ENCODE measurements at places on chromosomes 6 and 20.

DNA sequence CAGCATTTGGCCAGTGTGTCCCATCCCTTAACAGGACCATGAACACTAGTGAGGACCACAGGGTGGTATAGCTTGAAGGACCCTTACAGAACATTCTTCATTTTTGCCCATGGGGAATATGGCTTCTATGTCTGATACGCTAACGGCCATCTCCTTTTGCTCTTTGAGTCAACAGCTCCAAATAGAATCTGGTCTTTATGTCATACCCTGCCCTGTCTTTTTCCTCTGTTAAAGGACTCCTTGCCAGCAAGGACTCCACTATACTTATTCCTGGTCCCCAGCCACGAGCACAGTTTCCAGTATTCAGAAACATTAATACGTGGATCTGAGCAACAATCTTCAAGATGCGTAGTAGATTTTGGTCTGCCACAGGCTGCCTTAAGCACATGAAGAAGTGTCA is 22.5 kb downstream of the SERPINB1 start:
- no peak for DNase-seq

DNA sequence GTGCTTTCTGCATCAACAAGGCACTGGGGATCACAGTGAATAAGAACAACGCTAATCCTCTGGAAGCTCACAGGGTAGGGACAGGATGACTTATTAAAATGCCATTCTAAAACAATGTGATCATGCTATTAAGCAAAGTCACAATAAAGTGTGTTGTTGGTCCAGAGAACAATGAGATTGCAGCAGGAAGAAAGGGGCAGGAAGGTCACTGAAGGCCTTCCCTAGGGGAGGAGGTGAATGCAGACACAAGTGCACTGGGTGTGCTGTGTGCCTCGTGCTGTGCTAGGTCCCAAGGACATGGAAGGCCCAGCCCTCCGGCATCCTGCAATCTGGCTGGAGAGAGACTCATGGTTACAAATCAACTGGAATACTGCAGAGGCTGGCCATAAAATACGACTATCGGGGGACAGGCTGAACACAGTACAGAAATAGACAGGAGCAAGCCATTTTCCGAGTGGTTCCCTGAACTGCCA is 55.7 kb downstream of the LYRM4 start:
- no peak for DNase-seq

DNA sequence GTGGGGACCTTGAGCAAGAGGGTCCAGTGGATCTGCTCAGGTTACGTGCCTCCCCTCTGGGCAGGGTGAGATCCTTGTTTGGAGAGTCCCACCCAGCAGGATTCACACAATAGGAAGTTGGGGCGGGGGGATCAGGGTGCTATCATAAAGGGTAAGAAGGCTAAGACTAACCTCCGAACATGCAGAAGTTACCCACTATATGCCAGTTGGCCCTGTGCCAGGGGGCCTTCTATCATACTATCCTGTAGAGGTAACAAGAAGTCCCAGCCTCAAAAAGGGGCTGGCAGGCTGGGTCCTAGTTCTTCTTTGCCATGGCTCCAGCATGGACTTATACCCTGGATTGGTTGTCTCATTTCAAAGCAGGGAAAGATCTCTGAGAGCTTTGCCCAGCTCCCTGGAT is 94.1 kb downstream of the CDH26 start:
- DNase-seq, result no peak

GRCh38 chr6:1348675-1349074 is 36.8 kb downstream of the FOXQ1 start:
- DNase-seq, result no peak

- no peak for DNase-seq
These were observed 129.1 kb downstream of the MAN1A1 start for GRCh38 chr6:119220452-119220851.

- no peak for DNase-seq
These were observed 237.8 kb downstream of the ZNF217 start for GRCh38 chr20:53355790-53356189.

All from stimulated activated CD4-positive, alpha-beta T cell treated with anti-CD3 and anti-CD28 coated beads, Interleukin-1b, Interleukin-23, amount 100 ng/mL, for 48 hours (primary cell).